Liver (tissue), 10 donors: ENCODE measurements at places on chromosomes 7 and 10.

DNA sequence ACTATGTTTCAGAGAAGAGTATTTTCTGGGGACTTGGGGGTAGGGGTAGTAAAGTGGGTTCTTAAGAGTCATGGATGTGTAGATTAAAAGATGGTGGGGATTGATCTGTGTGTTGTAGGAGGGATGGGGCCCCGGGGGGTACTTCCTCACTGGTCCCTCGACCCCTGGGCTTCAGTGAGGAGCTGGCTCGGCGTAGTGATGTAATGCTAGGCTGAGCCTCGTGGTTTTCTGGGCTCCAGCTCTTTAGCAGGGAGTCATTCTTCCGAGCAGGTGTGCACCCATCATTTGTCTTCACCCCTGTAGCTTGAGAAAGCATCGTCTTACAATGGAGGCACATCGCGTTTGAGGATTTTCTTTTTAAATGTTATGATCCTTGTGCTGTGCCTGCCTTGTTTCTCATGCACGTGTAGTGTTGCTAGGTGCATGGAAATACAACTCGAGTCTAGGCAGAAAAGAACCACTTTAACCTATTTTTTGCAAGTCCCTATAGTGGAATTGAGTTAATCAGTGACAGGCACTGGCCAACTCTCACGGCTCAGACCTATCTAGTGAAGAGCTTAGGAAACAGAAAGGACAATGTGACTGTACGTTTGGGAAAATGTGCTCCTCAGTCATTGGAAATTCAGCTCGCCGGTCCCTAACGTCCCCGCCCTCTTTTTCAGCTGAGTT, 106.1 kb upstream of the BTBD16 start:
- no peak for DNase-seq

- no peak for DNase-seq
Observed at GRCh38 chr7:504221-505111, 15.2 kb downstream of the PDGFA start.

DNA sequence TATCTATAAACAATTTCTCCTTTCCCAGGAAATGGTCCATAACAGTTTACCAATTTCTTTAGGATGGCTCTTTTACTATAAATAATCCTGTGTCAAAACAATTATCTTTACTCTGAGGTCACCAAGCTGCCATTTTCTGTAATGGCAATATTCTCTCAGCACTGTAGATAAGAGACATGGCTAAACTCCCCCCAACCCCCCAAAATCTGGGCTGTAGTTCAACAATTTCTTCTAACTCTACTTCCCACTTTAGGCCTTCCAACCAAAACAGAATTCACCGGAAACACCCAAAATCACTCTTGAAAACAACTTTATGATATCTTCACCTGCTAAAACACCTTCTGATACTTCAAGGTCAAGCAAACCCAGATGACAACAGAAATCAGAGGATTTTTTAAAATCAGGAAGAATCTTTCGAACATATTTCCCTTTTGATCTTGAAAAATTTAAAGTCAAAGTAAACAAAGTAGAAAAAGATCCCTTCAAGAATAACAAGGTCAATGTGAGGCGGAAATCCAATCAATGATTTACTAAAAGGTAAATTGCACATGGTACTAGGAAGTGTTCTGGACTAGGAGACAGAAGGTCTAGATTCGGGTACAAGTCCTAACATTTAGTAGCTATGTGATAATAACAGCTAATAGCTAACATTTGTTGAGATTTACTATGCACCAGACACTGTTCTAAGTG, 176.8 kb downstream of the CPEB3 start:
- no peak for DNase-seq

DNA sequence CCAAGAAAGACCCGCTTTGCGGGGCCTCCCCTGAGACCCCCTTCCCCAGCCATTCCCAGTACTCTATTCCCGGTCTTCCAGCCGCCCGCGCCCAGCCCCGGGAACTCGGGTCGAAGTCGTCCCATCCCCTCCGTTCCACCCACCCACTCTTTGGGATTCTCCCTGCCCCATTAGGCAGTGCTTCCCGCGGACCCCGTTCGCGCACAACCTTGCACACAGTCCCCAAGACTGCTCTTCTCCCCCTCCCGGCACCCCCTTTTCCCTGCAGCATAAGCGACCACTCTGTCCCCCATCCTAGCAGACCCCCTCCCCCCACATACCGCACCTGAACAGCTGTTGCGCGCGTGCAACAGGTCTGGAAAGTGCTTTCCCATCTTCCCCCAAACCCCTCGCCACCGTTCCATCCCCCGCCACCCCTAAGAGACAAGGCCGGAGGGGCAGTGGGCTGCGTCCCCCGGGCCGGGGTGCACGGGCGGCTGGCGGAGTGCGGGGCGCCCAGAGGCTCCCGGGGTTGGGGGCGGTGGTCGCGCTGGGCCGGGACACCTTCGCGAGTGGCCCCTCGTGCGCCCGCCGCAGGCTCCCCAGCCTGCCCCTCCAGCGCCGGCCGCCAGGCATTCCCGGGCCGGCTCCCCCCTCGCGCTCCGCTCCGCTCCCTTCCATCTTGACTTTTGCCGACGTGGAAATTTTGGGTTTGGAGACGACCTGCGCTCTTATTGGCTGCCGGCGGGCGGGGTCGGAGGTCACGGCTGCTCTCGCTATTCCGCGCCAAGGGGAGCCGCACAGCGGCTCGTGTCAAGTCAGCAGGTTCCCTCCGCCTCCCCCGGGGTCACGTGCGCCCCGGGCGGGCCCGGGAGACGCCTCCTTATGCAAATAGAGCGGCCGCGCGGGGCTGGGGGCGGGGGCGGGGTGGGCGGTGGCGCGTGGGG, 201.2 kb upstream of the NFE2L3 start:
- peak; percentile 87 for DNase-seq

GRCh38 chr7:12092499-12093130, 118.5 kb upstream of the TMEM106B start:
- DNase-seq: no peak

DNA sequence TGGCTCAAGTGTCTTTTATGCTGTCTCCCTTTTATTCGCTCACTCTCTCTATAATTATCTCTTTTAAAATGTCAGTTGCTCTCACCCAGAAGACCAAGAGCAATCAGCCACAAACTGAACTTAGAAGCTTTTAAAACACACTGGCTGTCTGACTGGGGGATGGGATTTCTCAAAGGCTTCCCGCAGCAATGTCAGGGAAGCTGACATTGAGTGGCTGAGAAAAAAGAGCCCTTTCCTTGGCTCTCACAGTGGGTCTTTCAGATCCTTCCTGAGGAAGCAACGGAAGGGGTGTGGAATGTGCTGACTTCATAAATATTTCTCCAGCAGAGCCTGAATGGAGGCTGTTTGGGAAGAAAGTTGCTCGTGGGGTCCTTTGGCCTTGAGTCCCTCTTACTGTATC, 445.7 kb upstream of the C7orf33 start:
- no peak for DNase-seq

- no peak for DNase-seq
Observed at GRCh38 chr10:10317151-10317550, 700.5 kb upstream of the CELF2 start.

DNA sequence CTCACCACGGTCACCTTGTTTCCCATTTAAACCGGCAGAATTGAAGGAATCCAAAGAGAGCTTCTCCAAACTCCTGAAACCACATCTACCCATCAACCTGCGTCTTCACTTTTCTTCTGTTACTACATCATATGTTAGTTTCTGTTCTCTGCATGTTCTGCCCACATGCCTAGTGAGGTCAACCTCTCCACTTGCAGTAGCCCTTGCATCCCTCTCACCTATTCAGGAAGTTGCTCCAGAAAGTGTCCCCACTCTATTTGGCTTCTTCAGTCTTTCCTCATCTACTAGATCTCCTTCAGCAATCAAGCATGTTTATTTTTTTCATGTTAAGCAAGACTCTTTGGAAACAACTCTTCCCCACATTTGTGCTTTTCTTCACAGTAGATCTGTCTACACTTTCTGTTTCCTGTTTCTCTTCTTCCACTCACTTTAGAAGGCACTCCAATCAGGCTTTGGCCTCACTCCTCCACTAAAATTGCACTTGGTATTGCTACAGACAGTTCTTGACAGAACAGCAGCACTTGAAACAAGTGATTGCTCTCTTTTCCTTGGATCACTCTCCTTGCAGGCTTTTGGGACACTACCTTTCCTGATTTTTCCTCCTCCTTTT, 7.5 kb downstream of the SAMD9L start:
- DNase-seq: no peak

DNA sequence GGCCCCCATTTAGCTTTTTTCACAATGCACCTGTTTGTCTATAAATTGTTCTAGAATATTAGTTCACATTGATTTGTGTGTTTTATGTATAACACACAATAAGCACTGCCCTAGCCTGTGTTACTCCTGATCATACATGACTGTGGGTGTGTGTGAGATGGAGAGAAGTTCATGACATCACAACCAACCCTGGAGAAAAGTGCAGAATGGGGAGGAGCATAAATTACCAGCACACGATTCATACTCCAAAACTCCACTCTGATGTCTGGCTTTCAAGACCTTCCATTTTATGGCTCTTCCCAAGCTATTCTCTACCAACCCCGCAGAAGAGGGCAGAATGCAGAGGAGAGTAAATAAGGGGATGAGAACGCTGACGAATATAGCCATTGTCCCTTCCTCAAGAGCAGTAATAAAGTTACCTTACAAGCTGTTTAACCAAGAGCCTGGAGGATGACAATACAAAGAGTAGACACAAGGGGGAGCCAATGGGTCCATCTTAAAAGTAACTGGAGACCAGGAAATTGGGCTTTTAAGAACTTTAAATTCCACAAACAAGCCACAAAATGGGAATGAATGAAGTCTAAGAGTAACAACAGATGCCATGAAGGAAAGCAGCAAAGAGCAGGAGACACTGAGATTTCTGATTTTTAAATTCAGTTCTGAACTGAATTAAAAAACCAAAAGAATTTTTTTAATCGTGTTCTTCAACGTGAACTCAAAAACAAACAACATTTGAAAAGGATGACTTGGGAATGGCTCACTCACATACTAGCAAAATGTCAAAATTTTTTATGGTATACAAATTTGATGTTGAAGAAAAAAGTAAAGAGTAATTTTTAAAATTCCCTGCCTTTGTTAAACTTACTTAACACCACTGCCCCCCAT, 159.6 kb downstream of the PARD3 start:
- peak; percentile 45 for DNase-seq

- no peak for DNase-seq
Observed at GRCh38 chr7:82032901-82033300, 263.1 kb upstream of the HGF start.

DNA sequence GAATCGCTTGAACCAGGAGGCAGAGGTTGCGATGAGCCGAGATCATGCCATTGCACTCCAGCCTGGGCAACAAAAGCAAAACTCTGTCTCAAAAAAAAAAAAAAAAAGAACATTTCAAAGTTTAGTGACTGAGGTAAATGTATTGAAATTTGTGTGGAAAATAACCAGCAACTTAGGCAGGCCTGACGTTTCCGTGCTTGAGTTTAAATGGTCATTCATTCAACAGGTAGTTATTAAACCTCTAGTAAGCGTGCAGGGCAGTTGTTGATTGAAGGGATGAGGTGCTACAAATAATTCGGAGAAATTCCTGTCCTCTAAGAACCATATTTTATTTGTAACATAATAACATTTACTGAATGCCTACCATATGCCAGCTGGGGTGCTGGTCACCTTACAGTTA, 135.3 kb downstream of the PRKAG2 start:
- DNase-seq: no peak

GRCh38 chr10:1360011-1360557, 303.9 kb downstream of the WDR37 start:
- DNase-seq: no peak

- no peak for DNase-seq
Observed at GRCh38 chr10:24947304-24948097, 4.9 kb downstream of the PRTFDC1 start.

DNA sequence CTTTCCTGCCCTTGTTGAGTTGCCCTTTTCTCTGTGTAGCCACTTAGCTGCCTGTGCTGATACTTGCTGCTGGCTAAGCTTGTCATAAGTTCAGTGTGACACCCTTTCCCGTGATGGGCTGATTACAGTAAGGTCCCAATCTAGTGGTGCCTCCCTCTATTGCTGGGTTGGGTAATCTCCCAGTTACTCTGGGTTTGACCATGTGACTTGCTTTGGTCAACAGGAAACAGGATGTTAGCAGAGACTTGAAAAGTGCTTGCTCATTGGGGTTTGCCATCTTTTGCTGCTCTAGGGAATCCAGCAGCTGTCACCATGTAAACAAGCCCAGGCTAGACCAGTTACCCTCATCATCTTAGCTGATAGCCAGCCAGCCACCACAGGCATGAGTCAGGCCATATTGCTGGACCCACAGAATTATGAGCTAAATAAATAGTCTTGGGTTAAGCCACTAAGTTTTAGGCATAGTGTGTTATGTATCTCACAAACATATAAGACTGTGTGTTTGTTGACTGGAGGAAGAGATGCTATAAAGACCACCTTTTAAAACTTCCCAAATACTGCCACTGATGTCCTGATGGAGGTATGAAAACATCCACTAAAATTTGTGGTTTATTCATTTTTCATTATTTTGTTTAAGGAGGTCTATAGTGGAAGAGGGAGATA, 4.0 kb upstream of the LEP start:
- DNase-seq: no peak

GRCh38 chr7:2224934-2225333, 7.8 kb downstream of the MAD1L1 start:
- DNase-seq: no peak

- no peak for DNase-seq
Observed at GRCh38 chr10:75870039-75870645, 438.7 kb downstream of the LRMDA start.

GRCh38 chr10:133274751-133275683, 1.7 kb downstream of the ADAM8 start:
- DNase-seq: no peak
